Frontal cortex (tissue), 4 donors: ENCODE measurements at places on chromosomes 2 and 18.

- DNase-seq, result no peak
Observed at GRCh38 chr2:147405651-147406050, 439.2 kb upstream of the ACVR2A start.

DNA sequence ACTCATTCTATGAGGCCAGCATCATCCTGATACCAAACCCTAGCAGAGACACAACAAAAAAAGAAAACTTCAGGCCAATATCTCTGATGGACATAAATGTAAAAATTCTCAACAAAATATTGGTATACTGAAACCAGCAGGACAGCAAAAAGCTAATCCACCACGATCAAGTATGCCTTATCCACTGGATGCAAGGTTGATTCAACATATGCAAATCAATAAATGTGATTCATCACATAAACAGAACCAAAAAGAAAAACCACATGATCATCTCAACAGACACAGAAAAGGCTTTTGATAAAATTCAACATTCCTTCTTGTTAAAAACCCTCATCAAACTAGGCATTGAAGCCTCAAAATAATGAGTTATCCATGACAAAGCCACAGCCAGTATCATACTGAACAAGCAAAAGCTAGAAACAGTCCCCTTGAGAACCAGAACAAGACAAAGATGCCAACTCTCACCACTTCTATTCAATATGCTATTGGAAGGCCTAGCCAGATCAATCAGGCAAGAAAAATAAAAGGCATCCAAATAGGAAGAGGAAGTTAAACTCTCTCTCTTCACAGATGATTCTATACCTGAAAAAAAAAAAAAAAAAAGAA is 45.3 kb downstream of the RTTN start:
- DNase-seq, result no peak

GRCh38 chr2:135916207-135916606 is 40.0 kb upstream of the MCM6 start:
- no peak for DNase-seq

DNA sequence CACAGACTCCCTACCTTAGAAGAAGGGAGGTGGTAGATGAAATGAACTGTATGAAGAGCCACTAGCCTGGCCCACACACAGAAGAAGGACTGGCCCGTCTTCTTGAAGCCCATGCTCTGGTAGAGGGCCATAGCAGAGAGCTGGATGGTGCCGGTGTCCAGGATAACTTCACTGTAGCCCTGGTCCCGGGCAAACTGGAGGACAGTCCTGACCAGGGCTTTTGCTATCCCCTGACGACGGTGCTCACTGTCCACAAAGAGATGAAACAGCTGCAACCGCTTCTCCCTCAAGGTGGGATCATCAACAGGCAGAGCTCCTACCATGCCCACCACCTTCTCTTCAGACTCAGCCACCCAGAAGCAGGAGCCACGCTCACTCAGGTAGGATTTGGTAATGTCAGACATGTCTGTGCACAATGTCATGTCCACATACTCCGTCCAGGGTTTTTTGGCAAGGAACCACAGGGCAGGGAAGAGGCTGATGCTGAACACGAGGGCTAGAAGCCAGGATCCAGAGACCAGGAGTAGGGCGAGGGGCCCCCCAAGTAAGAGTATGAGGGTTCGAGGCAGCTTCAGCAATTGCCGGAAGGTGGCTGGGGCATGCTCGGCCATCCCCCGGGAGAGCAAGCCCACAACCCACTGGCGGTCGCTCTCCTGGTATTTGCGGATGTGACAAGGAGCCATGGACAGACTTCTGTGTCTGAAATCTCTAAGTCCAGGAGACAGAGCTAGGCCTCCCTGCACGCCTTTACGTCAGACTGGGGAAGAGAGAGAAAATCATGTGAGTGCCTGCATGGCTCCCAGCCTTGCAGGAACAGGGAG is 1.1 kb downstream of the NAT8 start:
- DNase-seq, result no peak

DNA sequence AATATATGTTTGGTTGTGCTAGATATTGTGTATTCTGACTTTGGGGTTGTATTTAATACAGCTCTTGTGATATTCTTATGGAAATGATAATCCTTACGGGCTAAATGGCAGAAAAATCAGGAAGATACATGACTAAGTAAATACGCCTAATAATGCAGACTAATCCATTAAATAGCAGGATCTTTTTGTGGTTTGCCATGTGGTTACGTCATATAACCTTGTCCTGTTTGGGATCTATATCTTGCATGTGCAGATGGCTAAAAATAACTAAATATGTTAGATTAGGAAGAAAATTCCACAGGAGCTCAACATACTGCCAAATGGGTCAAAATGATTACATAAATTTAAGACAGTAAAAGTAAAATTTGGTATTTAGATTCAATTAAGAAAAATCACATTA is 83.0 kb downstream of the NEB start:
- no peak for DNase-seq

DNA sequence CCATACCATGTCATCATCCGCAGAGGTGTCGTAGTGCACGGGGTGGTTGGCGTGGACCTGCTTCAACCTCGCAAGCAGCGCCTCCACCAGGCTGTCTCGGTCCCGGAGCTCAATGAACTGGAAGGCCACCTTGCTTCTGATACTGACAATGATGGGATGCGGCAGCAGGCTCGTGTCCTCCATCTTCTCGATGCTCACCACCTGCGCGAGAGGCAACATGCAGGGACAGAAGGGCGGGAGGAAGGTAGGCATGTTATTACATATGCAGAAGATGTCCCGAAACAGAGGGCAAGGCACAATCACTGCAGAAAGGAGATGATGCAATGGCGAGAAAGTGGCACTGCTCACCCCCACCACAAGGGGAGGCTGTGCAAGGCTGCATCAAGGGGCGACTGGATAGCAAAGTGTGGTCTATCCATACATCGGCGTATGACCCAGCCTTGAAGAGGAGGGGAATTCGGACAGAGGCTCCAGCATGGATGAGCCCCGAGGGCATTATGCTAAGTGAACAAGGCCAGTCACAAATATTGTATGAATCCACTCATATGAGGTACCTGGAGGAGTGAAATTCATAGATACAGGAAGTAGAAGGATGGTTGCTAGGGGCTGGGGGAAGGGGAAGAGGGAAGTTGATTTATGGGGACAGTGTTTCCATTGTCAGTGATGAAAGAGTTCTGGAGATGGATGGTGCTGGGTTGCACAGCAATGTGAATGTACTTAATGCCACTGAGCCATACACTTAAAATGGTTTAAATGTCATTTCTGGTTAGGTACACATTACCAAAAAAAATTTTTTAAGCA is 36.6 kb downstream of the RPL31 start:
- no peak for DNase-seq

- no peak for DNase-seq
Observed at GRCh38 chr2:16044946-16045456, 104.7 kb downstream of the MYCN start.

GRCh38 chr2:159933727-159934049 is 128.7 kb downstream of the PLA2R1 start:
- DNase-seq, result no peak

DNA sequence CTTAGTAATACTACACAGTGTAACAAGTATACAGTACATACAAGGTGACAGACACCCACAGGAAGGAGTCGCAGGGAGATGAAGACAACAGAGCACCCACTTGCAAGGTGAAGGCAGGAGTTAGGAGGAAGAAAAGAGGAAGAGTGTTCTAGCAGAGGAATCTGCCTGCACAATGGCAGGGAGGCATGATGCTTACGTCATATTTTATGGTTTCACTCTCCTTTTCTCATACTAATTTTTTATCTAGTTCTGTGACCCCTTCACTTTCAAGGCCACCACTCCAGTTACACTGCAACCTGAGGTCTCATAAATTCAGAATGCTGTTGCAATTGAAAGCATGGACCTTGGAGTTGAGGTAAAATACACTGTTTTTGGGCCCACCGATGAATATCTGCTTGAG is 331.7 kb downstream of the MEIS1 start:
- DNase-seq, result no peak

DNA sequence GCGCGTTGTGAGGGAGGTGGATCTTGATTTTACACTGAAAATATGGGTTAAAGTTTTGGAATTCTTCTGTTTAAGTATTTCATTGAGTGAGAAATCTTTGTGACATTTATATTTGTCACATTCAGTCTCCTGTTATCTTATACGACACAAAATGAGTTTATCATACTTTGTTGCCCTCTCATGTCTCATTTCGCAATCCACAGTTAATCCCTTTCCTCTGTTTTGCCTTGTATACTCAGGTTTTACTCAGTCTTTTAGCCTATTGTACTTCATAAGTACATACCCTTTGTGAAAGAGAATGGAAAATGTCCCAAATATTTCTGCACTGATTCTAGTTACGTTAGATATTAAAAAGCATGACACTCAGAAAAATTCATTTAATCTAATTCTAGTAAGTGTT is 142.7 kb downstream of the ATP9B start:
- DNase-seq, result no peak

DNA sequence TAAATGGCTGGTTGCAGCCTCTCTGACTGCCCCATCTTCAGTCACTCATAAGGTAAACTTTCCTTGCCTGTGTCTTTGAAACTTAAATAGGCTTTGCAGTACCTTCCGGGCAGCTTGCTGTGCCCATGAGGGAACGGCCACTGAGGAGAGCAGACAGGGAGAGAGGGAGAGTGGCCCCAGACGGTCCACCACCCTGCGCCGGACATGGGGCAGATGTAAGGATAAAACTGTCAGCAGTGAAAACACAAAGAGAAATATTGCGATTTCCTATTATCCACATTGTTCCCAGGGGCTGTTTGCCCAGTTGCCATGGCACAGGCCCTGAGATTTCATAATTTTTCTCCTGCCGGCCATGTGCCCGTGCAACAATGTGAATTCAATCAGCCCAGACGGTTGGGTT is 265.9 kb upstream of the SALL3 start:
- no peak for DNase-seq

GRCh38 chr18:29626094-29626493 is 1416.4 kb downstream of the DSC3 start:
- no peak for DNase-seq

GRCh38 chr18:9008709-9009635 is 93.5 kb upstream of the NDUFV2 start:
- DNase-seq, result no peak

- DNase-seq, result no peak
Observed at GRCh38 chr2:153864022-153864421, 7.7 kb upstream of the GALNT13 start.

GRCh38 chr2:49812730-49813129 is 658.4 kb upstream of the FSHR start:
- no peak for DNase-seq

- no peak for DNase-seq
Observed at GRCh38 chr18:49731421-49731841, 81.9 kb downstream of the ACAA2 start.

DNA sequence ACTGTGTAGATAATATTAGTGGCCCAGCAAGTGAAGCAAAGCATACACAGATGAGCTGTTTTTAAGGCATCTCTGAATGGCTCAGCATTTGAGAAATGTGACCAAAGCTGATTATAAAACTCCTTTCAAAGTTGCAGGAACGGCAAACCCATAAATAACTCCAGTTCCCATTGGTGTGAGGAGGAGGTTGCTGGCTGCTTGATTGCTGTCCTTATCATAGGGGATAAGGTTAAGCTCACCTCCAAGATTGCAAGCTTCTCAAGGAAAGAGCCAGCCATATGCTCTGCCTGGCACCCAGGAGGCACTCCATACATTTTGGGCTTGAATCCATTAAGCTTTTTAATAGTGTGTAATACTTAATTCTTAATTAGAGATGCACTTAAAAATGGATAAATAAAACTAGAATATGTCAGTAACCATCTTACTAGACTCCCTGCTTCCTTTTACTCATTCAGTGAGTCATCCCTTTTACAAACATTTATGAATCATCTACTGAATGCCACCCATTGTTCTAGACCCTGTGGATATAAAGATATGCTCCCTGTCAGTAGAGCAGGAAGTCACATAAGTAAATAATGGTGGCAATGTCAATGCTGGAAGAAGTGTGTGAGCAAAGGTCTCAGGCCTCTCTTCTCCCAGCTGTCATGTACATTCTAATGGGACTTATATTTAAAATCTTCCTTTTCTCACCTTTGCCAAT is 99.3 kb downstream of the SPATS2L start:
- DNase-seq, result no peak

GRCh38 chr2:238955648-238956531 is 108.0 kb downstream of the TWIST2 start:
- no peak for DNase-seq

GRCh38 chr2:73825408-73825807 is 3.4 kb upstream of the STAMBP start:
- DNase-seq, result no peak

GRCh38 chr2:134029418-134029817 is 224.5 kb upstream of the MGAT5 start:
- DNase-seq, result no peak

- DNase-seq, result no peak
Observed at GRCh38 chr2:158497486-158497885, 40.7 kb downstream of the PKP4 start.

DNA sequence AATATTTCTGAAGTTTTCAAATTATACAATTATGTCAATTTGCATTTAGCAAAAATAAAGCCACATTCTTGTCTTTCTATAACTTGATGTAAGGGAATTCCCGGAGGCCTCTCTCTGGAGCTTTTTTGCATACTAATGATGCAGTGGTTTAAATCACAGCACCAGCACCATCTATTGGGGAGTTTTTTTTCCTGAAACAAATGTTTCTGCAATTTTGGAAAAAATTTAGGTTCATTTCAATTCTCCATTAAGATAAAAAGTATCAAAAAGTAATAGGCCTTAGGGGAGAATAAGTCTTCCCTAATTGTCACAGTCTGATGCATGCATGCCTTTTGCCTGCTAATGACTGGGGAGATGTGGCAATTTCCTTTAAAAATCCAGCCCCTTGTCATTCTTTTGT is 13.5 kb downstream of the CBLN2 start:
- DNase-seq, result no peak

DNA sequence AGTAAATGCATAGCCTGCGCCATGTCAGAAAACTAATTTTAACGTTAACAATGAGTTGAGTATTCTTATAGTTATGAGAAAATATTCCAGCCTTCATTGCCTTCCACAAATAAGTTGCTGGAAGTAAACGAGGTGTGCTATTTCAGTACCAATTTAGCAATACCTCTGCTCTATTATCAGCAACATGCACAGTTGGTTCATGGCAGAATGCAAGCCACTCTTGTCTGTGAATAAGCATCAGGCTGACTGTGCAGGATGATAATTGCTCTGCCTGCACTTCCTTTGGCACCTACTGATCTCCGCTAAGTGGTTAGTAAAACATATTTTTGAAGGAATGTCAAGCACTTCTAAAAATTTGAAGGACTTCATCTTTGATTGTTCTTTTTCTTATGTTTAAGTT is 261.9 kb upstream of the SIX3 start:
- no peak for DNase-seq
